Activated B cell treated with CpG ODN at 0.5 μM for 24 hours (primary cell): ENCODE measurements at places on chromosomes 12 and 14. TPM values are rescaled to one million over a fixed set of nuclear protein-coding genes. Genes with fewer than 3 reads are reported as not detected.

Gene ANAPC7
- total RNA-seq: 69.8 and 76.2 TPM in 2 replicates

DNA sequence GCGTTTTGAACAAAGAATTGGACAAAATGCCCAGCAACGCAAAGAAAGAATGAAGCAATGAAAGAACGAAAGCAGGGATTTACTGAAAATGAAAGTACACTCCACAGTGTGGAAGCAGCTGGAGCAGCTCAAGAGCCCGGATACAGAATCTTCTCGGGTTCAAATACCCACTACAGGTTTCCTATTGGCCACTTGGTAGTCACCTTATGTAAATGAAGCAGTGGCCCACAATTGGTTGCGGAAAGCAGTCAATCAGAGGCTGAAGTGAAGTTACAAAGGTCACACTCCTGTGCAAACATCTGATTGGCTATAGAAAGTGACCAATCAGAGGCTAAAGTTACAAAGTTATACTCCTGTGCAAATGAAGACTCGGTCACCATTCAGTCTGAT is 15.0 kb upstream of the PPP1R13B start:
- no peak for DNase-seq
- H3K4me1 ChIP-seq: no peaks in the 10 kb centered on the region
- no peak overlapping the region for H3K27ac ChIP-seq

DNA sequence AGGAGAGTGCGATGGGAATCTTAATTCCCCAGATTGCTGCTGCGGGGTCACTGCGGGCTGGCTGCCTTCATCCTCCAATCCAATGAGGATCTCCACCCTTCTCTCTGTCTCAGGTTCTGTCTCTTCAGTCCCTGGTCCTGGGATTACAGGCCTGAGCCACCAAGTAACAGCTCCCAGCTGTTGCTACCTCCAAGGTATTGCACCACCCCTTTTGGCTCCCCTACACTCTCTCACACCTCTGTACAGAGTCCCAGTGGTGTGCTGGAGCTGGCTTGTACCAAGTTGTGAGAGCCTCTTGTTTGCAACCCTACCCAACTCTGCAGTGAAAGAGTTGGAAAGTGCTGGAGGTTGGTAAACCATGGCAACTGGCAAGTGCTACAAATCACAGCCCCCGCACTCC is 10.0 kb upstream of the RILPL1 start:
- no peak overlapping the region for H3K4me3 ChIP-seq
- no peak for DNase-seq
- peaks cover 7% of the 10 kb centered on the region for H3K27me3 ChIP-seq
- H3K36me3 ChIP-seq: no peaks in the 10 kb centered on the region
- H3K4me1 ChIP-seq: no peaks in the 10 kb centered on the region

GRCh38 chr12:99960311-99960710 is 24.4 kb downstream of the ANKS1B start:
- no peak overlapping the region for H3K27ac ChIP-seq
- H3K27me3 ChIP-seq: no peaks in the 10 kb centered on the region
- DNase-seq: no peak
- H3K4me1 ChIP-seq: no peaks in the 10 kb centered on the region

DNA sequence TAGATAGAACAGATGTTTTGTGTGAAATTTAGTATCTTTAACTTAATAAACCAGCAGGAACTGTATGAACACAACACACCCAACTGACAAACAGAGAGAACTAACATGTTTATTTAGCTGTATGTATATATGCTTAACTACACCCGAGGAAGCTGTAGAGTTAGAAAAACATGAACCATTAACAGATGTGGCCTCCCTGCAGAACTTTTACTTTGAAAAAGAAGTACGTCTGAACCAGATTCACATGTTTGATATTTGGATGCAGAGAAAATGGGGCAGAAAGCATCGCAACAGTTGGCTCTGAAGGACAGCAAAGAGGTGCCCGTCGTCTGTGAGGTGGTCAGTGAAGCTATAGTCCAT is at the start of gene REP15:
REP15 (plus strand) TSS at position 155 of the 360 bp plus-strand sequence; CDS start at position 271, 116 bp downstream.
- H3K36me3 ChIP-seq: peaks cover 8% of the 10 kb centered on the region
- no peak within 1 kb of the TSS for H3K4me3 ChIP-seq
- H3K27me3 ChIP-seq: peaks cover 6% of the 10 kb centered on the region
- no peaks in the 10 kb centered on the region for H3K4me1 ChIP-seq
- no peak for DNase-seq
- H3K27ac ChIP-seq: no peak within 1 kb of the TSS
